ENCODE measurements at places on chromosomes 11 and 22. TPM values are rescaled to one million over a fixed set of nuclear protein-coding genes. Genes with fewer than 3 reads are reported as not detected.

Gene ACRV1
- total RNA-seq = not detected

Gene GDPD4
- not detected for total RNA-seq

Gene FAM83F
- total RNA-seq = 52.9 TPM

Gene SERHL2
- total RNA-seq = 15.5 TPM

Gene APOL6
- total RNA-seq = 3.9 TPM

Gene HEPHL1
- 0.11 TPM for total RNA-seq

Gene SULT4A1
- total RNA-seq = not detected

Gene PSMA1
- total RNA-seq = 73.7 TPM

Gene TALDO1
- 167 TPM for total RNA-seq

Gene LDHAL6A
- not detected for total RNA-seq

Gene RAG2
- total RNA-seq = not detected

Gene TMPRSS5
- total RNA-seq = 1.7 TPM

Gene ACTN3
- not detected for total RNA-seq

Gene TSSK2
- not detected for total RNA-seq

Gene SMIM35
- not detected for total RNA-seq

Gene PGM2L1
- total RNA-seq = 1.3 TPM

Gene PNPLA5
- total RNA-seq = not detected

Gene APOL4
- total RNA-seq = 5.4 TPM

Gene SCUBE2
- 17.3 TPM for total RNA-seq

Gene KREMEN1
- total RNA-seq = 48.9 TPM

Gene MRPL11
- 33.9 TPM for total RNA-seq

Gene OR8D4
- total RNA-seq = not detected

Gene MS4A12
- total RNA-seq = not detected

Gene TBCEL
- total RNA-seq = 6.4 TPM

Gene RBMXL2
- not detected for total RNA-seq

Gene MAPK8IP2
- 5.2 TPM for total RNA-seq

Gene FLRT1
- not detected for total RNA-seq

Gene NCAM1
- 4.8 TPM for total RNA-seq

Gene OVOL1
- 159 TPM for total RNA-seq

Gene OR5AL1
- total RNA-seq = not detected

Gene CACNA1I
- 0.13 TPM for total RNA-seq

Gene OLFML1
- total RNA-seq = 1.4 TPM

Gene EHF
- 109 TPM for total RNA-seq

Gene CYP2D6
- total RNA-seq = 1.4 TPM

Gene MMP10
- total RNA-seq = not detected

Gene MS4A6E
- not detected for total RNA-seq

Gene TYMP
- 23.6 TPM for total RNA-seq

Gene SIRT3
- 14.0 TPM for total RNA-seq

Gene OR52N4
- total RNA-seq = not detected

Gene MS4A1
- total RNA-seq = not detected

Gene OR52E8
- not detected for total RNA-seq

Gene HBD
- not detected for total RNA-seq

Gene SCGB1A1
- total RNA-seq = not detected

Gene CLTCL1
- 9.6 TPM for total RNA-seq

Gene GGTLC3
- not detected for total RNA-seq

Gene C11orf86
- total RNA-seq = not detected

Gene KCNK7
- total RNA-seq = 197 TPM

Gene APLNR
- 0.46 TPM for total RNA-seq

Gene KRTAP5-2
- total RNA-seq = not detected
